H7 (cell line): ENCODE measurements at places on chromosomes 16 and 17.

- no peak for DNase-seq
Observed at GRCh38 chr17:27355419-27355818, 61.5 kb downstream of the WSB1 start.

GRCh38 chr16:30383521-30383920 is 1.2 kb upstream of the SEPTIN1 start:
- no peak for DNase-seq

- no peak for DNase-seq
Observed at GRCh38 chr16:69143116-69143515, 10.7 kb downstream of the UTP4 start.

GRCh38 chr17:65531256-65532100 is 30.0 kb downstream of the AXIN2 start:
- DNase-seq: peak; percentile 81

- no peak for DNase-seq
Observed at GRCh38 chr17:70049801-70050591, 25.0 kb upstream of the KCNJ16 start.

DNA sequence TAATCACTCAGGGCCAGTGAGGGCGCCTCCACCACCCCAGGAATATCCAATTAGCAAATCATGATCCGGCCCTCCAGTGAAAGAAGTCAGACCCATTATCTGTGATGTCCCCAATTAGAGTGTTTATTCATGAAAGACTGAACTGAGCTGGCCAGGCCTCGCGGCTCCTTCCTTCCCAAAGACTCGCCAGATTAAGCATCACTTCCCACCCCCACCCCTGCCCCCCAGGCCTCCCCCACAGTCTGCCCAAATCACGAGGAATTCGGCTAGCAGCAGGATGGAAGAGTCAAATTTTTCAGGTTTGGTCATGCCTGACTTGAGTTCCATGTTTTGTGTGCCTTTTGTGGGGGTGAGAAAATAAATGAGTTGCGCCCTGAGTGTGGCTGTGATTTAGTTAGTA is 298.4 kb upstream of the SALL1 start:
- DNase-seq: no peak

DNA sequence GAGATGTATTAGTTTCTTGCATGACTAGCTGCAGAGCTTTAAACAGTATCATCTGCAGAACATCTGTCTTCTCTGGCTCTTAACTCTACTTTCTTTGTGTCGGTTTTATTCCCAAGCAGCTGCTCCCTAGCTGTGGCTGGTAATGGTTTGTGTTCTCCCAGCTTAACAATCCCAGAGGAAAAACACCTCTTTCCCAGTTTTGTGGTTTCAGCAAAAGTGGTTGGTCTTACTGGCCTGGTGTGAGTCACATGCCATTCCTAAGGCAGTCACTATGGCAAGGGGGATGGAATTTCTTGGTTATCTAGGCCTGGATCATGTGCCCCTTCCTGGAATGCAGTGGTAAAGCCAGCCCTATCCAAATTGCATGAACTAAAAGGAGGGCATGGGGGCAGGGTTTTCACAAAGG is 27.5 kb downstream of the OMG start:
- no peak for DNase-seq

DNA sequence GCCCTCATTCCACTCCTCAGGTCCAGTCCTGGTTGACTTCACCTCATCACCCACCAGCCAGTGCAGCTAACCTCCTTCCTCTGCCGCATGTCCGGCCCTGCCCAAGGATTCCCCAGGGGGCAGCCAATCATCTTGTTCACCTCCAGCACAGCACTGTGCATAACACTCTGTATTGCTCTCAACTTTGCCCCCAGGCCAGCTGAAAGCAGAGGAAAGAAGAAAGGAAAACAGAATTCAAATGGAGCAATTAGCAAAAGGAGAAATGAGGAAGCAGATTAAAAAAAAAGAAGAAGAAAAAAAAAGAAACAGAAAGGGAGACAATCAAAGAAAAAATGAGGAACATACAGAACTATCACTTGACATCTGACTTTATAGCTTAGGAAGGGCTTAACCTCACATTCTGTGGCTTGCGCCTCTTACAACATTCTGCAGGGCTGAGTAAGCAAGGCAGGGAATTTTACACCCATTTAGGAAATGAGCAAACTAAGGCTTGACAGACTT is 26.1 kb downstream of the GAS7 start:
- DNase-seq: no peak

DNA sequence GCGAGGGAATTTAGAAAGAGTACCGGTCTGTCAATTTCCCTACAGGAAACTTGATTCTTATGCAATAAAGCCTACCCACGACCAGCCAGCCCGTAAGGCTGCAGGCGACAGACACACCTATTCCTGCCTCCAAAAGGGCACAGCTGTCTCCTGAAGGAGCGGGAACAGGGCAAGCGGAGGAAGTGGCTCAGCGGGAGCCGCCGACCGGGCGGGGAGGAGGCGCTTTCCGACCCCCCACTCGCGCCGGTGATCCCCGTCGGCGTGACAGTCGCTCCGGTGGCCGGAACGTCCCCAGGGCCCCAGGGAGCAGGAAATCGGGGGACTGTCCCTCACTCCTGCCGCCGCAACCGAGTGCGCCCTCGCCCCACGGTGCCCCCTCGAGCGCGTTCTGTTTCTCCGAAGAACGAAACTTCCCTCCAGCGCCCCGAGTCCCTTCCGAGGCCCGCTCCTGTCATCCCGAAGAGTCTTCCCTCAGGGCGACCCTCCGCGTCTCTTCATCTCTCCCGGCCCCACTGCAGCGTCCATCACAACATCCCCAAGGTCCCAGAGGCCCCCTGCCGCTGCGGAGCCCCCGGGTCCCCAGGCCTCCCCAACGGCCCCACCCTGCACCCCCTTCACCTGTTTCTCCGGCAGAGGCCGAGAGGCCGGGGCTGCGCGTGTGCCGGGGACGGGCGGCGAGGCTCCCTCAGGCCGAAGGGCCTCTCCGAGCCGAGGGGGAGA is 421 bp downstream of the STAT3 start:
- DNase-seq: peak; percentile 81

GRCh38 chr16:31371619-31372484 is 16.9 kb downstream of the ITGAX start:
- DNase-seq: peak; percentile 55

- DNase-seq: no peak
Observed at GRCh38 chr17:55259684-55260111, 5.1 kb upstream of the HLF start.

- no peak for DNase-seq
Observed at GRCh38 chr17:69735285-69735684, 320.8 kb downstream of the MAP2K6 start.

DNA sequence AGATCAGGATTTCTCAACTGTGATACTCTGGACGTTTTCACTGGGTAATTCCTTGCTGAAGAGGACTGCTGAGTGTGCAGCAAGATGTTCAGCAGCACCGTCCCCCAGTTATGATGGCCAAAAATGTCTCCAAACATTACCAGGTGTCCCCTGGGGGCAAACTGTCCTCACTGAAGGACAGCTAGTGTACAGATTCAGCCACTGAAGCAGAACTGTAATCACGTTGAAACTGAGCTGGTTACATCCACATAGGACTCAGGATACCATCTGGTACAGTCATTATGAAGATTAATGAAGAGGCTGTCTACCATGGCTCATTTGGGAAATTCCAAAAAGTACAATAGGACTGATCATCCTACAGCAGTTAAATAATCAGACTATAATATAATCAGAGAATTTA is 43.3 kb upstream of the GINS3 start:
- DNase-seq: no peak

DNA sequence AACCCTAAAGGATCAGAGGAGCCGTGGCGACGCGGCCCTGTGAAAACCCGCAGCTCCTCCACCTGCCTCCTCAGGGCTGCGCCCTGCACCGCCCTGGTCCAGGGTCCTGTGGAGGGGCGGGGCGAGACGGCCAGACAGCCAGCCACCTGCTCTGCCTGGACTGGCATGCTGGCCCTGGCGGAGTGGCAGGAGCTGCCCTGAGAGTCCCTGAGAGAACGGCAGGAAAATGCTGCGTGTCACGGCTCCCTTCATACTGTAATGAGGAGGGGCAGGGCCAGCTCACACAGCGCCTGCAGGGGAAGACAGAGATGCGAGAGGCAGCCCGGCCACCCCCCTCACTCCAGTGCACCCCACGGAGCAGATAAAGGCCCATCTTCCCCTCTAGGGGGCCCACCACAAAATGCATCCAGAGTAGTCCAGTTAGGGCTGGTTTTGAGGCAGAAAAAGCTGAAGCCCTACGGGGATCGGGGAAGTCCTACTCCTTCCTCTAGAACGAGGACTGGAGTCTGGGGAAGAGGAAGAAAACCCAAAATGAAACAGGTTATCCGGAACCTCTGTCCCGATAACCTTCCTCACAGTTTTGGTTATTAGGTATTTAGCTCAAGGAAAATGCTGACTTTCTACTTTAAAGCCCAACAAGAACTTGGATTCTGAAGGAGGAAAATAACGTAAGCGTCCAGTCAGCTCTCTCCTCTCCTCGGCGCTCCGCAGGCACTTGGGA is 97.6 kb upstream of the DNAH17 start:
- peak; percentile 91 for DNase-seq

DNA sequence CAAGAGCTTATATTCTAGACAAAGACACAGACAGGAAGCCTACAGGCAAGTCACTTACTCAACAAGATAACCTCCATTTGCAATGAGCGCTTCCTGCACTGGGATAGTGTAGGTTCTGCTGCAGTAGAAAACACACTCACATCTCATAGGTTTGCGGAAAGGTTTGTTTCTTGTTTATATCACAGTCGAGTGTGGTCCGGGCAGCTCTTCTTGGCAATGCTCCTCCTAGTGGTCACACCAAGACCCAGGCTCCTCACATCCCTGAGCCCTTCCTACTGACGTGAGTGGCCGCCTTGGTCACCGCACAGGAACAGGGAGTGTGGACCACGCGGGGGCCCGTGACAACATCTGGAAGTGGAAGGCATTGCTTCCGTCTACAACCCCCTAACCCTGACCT is 48.0 kb upstream of the RBFOX3 start:
- DNase-seq: peak; percentile 77

GRCh38 chr17:74128456-74129211 is 74.8 kb upstream of the RPL38 start:
- DNase-seq: no peak

DNA sequence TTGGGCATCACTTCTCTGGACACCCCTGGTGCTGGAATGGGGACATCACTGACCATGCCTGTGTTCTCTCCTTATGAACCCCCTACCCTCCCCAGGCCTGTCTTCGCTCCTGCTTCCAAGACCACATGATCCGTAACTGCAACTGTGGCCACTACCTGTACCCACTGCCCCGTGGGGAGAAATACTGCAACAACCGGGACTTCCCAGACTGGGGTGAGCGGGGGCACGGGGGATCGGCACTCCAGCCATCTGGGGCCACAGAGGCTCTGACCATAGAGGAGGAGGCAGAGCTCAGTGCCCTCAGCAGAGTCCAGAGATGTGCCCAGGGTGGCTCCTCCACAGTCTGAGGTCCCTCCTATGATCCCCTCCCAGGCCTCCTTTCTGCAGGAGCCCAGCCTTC is 73.5 kb downstream of the SCNN1B start:
- peak; percentile 41 for DNase-seq

DNA sequence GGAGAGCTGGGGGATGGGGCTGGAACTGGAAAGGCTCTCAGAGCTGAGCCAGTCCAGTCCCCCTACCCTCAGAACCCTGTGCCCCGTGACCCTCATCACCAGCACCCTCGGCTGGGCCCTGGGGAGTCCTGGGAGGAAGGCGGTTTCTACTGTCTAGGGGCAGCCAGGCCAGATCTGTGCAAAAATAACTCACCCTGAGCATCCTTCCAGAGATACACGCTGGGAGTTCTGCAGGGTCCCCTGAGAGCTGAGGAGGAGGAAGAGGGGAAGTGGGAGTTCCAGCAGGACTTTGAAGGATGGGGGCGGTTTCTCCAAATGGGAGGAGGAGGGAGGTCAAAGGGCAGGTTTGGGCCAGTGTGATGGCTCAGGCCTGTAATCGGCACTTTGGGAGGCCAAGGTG is 5.0 kb upstream of the SLC4A1 start:
- no peak for DNase-seq

DNA sequence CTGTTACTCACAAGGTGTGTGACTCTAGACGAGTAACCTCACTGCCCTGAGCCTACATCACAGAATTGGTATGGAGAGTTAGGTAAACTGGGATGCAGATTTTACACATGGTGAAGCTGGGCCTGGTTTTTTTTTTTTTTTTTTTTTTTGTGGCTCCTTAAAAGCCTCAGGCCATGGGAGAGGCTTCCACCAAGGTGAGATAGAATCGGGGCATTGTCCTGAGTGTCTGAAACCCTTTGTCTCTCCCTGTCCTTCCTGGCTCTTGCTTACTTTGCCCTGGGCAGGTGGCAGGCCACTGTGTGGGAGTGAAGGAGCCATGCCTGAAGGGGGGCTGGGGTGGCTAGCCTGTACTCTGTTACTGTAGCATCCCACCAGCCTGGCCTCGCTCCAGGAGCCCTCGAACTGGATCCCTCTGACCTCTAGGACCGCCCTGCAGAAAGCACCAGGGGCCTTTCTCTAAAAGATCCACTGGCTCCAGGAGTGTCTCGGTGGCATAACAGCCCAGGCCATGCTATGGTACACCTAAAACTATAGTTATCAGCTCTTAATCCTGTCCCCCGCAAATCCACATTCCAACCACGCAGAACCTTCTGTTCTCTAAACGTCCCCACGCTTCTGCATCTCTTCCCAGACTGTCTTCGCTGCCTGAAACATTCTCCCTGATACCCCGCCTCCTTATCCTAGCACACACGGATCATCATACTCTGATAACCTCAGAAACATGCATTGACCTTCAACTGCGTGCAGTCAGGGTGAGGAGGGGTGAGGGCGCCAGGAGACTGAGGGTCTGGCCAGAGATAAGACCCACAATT is 1.7 kb upstream of the SLC13A2 start:
- DNase-seq: peak; percentile 25

GRCh38 chr17:73297934-73298861 is 13.6 kb downstream of the CDC42EP4 start:
- no peak for DNase-seq

- no peak for DNase-seq
Observed at GRCh38 chr17:40986920-40987319, 2.8 kb upstream of the KRT40 start.

- DNase-seq: no peak
Observed at GRCh38 chr17:80026359-80027042, 9.2 kb downstream of the TBC1D16 start.

DNA sequence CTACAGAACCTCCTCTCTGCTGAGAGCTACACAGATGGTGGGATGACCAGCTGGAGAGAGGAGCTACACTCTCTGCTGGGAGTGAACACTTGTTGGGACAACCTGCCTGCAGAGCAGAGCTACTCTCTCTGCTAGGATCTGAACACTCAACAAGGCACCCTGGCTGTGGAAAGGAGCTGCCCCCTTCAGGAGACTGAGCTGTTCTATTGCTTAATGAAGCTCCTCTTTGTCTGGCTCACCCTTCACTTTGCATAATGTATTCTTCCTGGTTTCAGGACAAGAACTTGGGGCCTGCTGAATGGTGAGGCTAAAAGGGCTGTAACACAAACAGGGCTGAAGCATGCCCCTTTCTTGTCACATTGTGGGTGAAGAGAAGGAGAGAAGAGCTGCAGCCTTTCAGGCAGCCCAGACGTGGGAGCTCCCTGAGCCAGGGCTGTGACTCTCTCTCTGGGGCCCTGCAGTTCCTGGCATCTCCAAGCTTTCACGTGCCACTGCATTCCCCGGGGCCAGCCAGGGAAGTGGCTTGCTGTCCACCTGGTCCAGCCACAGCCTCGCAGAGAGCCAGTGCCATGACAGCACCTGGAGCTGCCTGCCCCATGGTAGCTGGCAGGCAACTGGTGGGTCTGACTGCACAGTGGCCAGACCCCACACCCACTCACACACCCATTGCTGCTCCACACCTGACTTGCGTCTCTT is 272.8 kb upstream of the KCNJ16 start:
- DNase-seq: peak; percentile 38
